ENCODE measurements at places on chromosomes 3 and 15.

DNA sequence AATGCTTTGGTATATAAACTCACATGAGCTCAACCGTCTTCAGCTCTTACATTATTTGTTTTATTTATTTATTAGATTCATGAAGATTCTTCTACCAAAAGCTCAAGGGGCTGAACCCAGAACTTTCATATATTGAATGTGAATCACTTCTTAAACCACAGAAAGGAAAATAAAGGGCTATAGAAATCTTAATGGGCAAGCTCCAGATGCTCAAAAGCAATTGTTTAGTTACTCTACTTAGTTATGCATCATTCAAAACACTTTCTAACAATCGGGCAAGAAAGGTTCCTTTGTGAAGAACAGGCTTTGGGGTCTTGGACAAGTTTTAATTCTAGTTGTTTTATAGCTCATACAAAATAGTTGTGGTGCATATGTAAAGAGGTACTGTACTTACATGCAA lies 380.2 kb downstream of the TIGIT start:
- DNase-seq: no peak

GRCh38 chr3:127137113-127137512 lies 55.8 kb upstream of the PRR23E start:
- DNase-seq: no peak

- DNase-seq: no peak
These were observed 33.8 kb upstream of the BLM start for GRCh38 chr15:90683371-90683770.

- no peak for DNase-seq
These were observed 403.5 kb downstream of the SHQ1 start for GRCh38 chr3:72444656-72445223.

GRCh38 chr3:56613016-56613415 lies 56.0 kb downstream of the CCDC66 start:
- DNase-seq: no peak

GRCh38 chr3:50417637-50418033 lies 58.3 kb upstream of the TMEM115 start:
- DNase-seq: no peak

- DNase-seq: no peak
These were observed 7.4 kb downstream of the PTH1R start for GRCh38 chr3:46884929-46885328.

DNA sequence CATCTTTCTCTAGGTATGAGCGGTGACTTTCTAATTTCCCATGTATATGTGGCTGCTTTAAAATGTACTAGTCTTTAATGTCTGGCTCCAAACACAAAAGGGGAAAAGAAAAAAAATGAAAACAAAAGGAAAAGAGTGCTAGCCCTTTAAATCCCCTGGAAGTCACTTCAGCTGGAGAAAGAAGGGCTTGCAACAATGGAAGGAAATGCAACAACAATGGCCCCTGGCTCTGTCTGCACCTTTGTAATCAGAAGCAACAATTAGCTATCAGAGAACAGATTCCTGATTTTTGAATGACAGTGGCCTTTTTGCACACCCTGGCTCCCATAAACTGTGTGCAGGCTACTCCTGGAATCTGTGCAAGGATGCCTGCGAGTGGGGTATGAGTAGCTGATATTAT lies 591.2 kb downstream of the FHIT start:
- no peak for DNase-seq

DNA sequence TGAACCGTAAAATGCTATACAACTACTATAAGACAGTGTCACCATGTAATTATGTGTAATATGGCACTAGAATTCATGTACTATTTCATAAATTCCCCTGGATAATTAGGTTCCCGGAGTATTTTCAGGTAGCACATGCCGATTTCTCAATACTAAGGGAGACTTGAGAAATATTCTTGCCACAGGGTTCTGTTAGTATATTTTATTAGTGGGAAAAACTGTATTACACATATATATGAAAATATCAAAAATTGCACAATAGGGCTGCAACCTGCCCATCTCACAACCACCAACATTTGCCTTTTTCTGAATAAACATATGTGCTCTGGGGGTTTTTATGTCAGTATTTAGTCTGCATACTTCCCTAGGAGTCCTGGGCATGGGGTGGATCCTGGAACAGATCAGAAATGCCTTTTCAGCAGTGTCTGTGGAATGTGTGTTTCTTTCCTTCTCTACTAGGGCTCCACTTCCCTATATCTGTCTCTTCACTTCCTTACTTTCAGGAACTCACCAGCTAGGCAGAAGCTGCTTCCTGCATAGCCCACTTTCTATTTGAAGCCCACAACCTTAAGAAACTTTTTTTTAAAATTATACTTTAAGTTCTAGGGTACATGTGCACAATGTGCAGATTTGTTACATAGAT lies 87.5 kb downstream of the RPL39L start:
- no peak for DNase-seq

- no peak for DNase-seq
These were observed 312.9 kb downstream of the ZBBX start for GRCh38 chr3:167066977-167067786.

DNA sequence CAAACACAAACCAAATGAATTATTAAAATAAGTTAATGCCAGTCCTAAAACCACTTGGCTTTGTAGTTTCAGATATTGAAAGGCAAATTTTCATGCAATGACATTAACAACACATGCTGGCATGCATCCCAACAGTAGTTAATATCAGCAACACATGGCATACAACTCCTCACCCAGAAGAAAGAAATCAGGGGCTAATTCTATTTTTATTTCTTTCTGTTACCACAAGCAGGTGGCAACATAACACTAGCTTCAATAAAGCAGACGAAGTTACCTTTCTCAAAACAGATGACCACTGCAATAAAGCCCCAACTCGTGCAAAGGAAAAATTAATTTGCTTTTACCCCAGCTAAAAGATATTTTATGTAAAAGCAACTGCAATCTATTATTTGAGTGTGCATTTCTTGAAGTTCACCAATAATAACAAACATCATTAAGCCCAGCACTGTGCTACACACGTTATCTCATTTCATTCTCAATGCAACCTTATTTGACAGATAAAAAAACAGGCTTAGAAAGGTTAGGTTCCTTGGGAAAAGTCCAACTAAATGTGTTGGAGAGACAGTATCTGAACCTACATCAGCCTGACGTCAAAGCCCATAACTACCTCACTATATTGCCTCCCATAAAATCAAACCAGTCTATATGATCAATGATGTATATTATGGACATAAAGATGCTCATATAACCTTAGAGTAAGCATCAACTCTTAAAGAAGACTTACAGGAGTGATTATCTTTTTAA lies 2.8 kb downstream of the TOP2B start:
- DNase-seq: no peak

GRCh38 chr3:23301819-23302218 lies 98.7 kb downstream of the UBE2E2 start:
- no peak for DNase-seq

DNA sequence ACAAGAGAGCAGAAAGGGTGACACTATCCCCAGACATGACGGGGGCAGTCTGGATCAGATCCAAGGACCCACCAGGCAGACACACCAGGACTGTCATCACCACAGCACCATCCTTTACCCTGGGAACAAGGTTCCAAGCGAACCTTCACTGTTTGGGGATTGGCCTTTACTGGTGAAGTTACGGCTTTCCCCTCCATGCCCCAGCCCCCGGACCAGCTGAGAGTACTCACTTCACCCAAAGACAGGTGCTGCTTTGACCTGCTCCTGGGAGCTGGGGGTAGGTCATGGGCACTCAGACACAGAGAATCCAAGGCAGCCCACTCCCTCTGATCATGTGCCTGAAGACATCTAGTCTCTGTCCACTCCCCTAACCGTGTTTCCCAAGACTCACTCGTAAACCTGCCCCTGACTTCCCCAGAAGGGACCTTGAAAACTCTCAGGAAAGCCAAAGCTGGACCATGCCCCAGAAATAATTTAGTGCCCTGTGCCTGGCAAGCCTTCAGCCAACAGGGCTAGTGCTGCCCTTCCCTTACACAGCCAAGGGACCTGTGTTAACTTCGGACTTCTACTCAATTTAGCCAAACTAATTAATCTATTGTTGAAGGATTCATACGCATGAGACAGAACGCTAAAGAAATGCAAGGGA lies 2.8 kb downstream of the RRP9 start:
- no peak for DNase-seq

DNA sequence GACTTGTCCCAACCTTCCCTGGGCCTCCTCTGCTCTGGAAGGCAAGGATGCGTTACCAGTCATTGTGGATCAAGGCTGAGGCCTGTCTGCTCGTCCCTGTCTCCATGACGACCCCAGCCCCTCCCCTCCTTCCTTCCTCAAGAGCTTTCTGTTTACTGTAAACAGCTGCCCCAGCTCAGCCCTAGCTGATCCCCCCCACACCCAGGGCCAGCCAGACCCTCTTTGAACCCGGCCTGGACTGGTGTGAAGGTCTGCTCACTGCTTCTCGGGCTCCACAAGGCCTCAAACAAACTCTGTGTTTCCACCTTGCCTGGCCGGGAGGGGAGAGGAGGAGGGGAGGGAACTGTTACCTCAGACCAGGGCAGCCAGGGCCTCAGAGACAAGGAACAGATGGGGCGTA lies 16.9 kb downstream of the VPS18 start:
- DNase-seq: no peak

- no peak for DNase-seq
These were observed 800.7 kb downstream of the ROBO1 start for GRCh38 chr3:78967061-78967460.

DNA sequence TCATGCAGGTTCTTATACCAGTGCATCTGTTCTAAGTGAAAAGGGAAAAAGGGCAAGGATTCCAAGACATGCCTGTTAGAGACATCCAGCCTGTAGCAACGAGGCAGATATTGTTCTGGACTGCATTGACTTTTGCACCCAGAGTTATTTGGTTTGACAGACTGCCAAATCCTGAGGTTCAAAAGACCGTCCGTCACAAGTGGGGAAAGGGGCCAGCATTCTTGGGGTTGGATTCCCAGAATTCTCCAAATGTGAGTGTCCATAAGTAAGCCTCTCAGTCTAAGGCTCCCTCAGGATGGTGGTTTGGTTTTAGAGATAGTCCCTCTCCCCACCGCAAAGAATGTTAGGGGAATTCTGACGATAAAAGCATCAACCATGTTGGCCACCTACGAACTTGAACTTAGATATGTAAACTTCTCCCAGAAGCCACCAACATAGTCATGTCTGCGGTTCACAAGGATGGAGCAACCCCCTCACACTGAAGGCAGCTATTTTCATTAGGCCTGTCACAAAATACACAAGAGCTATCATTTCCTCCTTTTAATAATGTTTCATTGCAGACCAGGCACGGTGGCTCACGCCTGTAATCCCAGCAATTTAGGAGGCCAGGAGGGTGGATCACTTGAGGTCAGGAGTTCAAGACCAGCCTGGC lies 13.6 kb upstream of the LACTB start:
- DNase-seq: no peak

DNA sequence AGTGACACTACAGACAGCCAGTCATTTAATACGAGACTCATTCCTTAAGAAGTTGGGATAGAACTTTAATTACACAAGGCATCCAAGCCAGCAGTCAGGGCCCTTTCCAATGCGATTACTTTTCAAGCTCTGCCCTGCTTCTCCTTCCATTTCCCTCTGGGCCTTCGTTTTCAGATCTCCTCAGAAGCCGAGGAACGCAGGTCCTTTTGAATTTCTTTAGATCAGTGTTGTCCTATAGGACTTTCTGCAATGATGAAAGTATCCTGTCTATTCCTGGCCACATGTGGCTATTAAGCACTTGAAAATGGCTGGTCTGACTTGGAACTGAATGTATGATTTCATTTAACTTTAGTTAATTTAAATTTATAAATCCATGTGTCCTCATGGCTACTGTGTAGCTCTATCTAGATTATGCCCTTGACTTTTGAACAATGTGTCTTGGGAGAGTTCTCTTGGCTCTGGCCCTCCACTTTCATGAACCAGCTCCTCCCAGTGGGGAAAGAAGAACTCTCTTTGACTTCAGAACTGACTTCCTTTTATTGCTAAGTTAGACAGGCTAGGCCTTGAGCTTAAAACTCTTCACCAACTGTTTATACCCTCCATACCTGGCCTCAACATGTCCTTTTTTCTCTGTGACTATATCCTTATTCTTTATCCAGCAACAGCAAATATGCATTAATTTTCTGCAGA lies 22.6 kb downstream of the TGFBR2 start:
- no peak for DNase-seq

DNA sequence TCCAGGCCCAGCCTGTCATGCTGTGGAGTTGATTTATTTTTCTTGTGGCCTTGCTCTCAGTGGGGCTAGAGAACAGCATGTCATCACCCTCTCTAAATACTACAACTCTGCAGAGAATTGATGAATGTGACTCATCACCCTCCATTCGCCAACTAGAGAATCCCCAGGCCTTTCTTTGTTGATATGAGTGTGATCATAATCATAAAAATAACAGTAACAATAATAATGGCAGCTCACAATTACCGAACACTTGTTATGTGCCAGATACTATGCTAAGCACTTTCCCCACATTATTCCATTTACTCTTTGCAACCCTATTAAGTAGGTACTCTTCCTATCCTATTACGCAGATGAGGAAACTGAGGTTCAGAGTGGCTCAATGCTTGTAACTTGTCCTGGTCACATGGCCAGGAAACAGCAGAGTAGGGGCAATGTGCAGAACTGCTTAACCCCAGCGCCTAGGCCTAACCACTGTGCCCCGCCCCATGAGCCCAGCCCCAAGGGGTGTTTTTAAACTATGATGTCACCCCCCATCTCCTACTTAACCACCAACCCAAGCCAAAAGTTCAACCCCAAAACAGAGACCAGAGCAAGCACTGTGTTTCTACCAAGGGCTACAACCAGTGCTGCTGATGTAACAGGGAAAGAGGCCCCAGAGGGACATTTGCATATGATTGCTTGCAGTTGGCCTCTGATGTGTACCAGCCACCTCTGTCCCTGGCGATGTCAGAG lies 104.5 kb downstream of the ADCY5 start:
- no peak for DNase-seq

- DNase-seq: no peak
These were observed 222.3 kb upstream of the LRRFIP2 start for GRCh38 chr3:37396731-37397130.

DNA sequence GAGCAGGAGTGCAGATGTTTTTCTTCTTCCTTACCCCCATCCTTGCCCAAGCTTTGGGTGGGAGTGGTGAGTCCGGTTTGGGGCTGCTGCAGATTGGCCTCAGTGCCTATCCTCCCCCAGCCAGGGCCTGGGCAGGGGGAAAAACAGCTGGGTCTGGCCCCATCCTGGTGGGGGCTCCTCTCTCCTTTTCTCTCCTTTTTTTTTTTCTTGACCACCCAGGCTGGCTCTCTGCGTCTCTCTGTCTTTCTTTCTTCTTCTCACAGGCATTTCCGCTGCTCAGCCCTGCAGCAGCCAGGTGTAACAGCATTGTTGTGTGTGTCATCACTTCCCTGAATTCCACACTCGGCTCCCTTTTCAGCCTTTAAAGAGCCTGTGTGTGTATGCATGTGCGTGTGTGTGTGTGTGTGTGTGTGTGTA lies 2.0 kb downstream of the FOXL2NB start:
- no peak for DNase-seq

- no peak for DNase-seq
These were observed 199.6 kb upstream of the LYSMD4 start for GRCh38 chr15:99932676-99933402.

- DNase-seq: no peak
These were observed at the start of gene ATP8B4 for GRCh38 chr15:50119063-50120040. ATP8B4 (minus strand) TSS chr15:50119233; CDS start chr15:50106966, 12,267 bp downstream.

Measured in cortex of kidney (tissue), 1 donor.